Fibroblast of skin of left quadriceps (primary cell): ENCODE measurements at places on chromosomes 13 and 19.

DNA sequence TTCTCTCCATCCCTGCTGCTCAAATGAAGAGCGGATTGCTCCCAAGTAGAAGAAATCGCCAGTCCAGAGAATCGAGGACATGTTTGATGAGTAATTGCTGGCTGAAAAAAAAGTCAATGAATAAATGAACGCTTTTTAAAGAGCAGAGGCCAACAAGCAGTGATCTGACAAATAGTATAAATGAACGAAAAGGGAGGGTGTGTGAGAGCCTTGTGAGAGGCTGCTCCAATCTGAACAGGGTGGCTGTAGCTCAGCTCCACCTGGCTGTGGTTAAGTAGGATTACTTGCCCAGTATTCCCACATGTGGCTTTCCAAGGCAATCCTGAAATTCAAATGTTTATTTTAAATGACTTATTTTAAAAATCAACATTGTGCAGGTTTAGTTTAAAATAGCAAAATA, 117.1 kb downstream of the TSHZ3 start:
- DNase-seq, result no peak

GRCh38 chr13:88937384-88937783, 1266.2 kb downstream of the SLITRK5 start:
- no peak for DNase-seq

- no peak for DNase-seq
Measured at GRCh38 chr13:98460516-98460915, 116.4 kb downstream of the STK24 start.

- no peak for DNase-seq
Measured at GRCh38 chr19:42285541-42285941, 16.4 kb upstream of the PRR19 start.

GRCh38 chr13:53260594-53260993, 232.0 kb downstream of the OLFM4 start:
- no peak for DNase-seq

GRCh38 chr13:33227927-33228647, 57.5 kb downstream of the STARD13 start:
- DNase-seq, result no peak

- no peak for DNase-seq
Measured at GRCh38 chr13:68174893-68175292, 944.8 kb upstream of the PCDH9 start.

DNA sequence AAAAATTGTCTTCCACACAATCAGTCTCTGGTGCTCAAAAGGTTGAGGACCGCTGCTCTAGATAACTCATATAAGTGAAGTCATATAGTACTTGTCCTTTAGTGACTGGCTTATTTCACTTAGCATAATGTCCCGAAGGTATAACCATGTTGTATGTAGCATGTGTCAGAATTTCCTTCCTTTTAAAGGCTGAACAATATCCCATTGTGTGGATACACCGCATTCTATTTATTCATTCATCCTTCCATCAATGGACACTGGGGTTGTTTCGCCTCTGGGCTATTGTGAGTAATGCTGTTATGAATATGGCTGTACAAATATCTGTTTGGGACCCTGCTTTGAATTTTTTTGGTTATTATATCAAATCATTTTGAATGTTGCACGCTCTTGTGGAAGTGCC, 4.6 kb upstream of the LYPD5 start:
- DNase-seq, result no peak

DNA sequence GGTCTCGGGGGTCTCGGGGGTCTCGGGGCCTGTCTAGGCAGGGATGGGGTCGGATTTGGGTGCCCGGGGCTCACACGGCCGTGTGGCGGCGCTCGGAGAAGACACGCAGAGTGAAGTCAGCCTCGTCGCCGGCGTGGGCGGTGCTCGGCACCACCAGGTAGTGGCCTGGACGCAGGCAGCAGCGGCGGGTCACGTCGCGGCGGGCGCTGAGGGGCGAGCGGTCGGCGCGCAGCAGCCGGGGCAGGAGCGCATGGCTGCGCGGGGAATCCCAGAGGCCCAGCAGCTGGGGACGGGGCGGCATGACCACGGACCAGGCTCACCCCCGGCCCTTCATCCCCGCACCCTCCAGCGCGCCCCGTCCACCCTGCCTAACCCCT, 8.2 kb downstream of the CAPN12 start:
- no peak for DNase-seq

DNA sequence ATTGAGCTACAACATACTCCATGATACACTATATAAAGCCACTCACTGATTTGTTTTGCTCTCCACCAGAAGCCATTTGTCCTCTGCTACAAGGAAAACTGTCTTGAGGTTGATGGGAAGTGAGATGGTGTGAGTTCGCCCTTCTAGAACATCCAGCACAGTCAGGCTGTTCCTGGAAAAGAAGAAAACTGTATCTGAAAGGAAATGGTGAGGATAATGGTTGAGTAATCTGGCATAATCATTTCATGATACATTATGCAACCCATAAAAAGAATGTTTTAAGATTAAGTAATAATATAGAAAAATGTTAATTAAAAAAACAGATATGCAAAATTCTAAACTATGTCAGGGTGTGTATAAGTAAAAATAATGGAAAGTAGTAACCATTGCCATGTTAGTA, 233.9 kb downstream of the RGCC start:
- DNase-seq, result no peak

DNA sequence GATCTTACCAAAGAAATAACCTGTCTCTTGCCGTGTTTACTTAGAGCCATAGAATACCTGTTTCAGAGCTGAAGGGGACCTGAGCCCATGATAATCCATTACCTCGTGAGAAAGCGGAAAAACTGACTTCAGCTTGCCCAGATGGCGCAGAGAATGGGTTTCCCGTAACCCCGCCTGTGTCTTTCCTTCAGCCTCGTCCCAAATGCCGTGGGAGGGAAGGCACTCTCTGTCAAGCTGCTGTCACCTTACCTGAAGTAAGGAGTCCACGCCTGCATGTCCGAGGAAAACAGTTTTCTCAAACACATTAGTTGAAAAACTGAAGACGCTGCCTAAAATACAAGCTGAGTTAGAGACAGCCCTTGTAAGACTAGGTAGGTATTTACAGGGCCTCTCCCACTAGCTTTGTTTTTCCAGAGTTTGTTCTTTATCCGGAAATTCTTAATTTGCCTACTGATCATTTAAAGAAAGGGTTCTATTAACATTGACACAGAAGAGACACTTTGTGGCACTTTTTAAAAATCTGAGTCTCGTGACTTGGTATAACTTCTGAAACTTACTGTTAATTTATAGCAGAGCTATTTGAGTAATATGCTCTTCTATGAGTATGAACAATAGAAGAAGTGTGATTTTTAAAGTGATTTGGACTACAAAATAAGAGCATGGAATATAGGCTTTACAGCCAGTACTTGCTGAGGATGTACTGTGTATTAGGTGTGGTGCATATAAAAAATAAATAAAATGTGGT, 1.3 kb upstream of the INTS6 start:
- DNase-seq, result no peak
